ENCODE measurements at places on chromosomes 4 and X.

GRCh38 chr4:89249716-89250361, 57.8 kb downstream of the GPRIN3 start:
- no peak for DNase-seq

DNA sequence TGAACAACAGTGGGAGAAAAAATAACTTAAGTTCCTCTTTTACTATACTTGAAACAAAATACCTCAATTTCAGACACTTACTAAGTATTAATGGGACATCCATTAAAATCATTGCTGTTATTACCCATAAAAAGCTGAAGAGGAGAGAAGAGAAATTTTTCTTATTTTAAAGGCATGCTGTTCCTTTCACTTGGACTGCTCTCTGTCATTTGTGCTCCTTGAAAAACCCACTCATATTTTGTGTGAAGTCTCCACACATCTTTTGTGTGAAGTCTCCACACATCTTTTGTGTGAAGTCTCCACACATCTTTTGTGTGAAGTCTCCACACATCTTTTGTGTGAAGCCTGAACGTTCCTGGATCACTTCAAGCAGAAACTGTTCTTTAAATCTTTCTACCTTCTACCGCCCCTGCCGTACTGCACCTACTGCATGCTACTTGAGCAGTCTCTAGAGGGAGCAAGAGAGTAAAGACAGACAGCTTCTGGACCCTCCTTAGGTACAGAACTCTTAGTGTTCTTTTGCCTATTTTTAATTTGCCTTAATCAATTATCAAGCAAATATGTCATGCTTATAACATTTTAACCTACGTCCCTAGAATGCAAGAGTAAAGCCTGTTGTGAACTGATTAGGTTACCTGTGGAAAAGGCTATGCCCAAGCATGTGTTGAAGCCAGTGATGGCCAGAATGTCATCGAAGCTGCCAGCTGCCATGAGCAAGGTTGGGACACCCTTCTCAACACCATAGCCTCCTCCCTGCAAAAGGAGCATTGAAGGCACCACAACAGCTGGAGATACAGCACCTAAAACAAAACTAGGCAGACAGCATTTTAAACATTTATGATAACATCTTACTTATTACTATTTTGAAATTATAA, 27.1 kb upstream of the SLC9B1 start:
- peak; percentile 64 for DNase-seq

GRCh38 chr4:3807822-3808496, 41.8 kb downstream of the ADRA2C start:
- DNase-seq: no peak

- DNase-seq: no peak
These were observed 6.3 kb downstream of the AMMECR1 start for GRCh38 chrX:110311437-110312230.
